ENCODE measurements at places on chromosomes 3 and 15. TPM values are rescaled to one million over a fixed set of nuclear protein-coding genes. Genes with fewer than 3 reads are reported as not detected.

Gene COL6A5
- not detected for total RNA-seq

Gene NR2C2
- 62.1 TPM for total RNA-seq

Gene TMC3
- not detected for total RNA-seq

Gene ILDR1
- 2.6 TPM for total RNA-seq

Gene LRRIQ4
- 0.39 TPM for total RNA-seq

Gene PCYT1A
- total RNA-seq: 27.1 TPM

Gene CPLX3
- total RNA-seq: 1.5 TPM

Gene LTF
- total RNA-seq: not detected

Data from OCI-LY7 (cell line).